Activated naive CD4-positive, alpha-beta T cell treated with anti-CD3 and anti-CD28 coated beads, Interleukin-2, amount 50 U/mL, for 72 hours (primary cell): ENCODE measurements at places on chromosomes 12 and 14. TPM values are rescaled to one million over a fixed set of nuclear protein-coding genes. Genes with fewer than 3 reads are reported as not detected.

Gene ALDH1L2
- total RNA-seq: 0.36 TPM

Gene PAX9
- total RNA-seq: not detected

Gene VRTN
- not detected for total RNA-seq

Gene DEPDC4
- 6.7 TPM for total RNA-seq
